ENCODE measurements at places on chromosomes 5 and 9.
A peak's percentile ranks its signal among the peaks of the same experiment; 100 is the strongest.

- DNase-seq: no peak
Measured at GRCh38 chr5:93378073-93378472, 202.9 kb downstream of the NR2F1-AS1 start.

DNA sequence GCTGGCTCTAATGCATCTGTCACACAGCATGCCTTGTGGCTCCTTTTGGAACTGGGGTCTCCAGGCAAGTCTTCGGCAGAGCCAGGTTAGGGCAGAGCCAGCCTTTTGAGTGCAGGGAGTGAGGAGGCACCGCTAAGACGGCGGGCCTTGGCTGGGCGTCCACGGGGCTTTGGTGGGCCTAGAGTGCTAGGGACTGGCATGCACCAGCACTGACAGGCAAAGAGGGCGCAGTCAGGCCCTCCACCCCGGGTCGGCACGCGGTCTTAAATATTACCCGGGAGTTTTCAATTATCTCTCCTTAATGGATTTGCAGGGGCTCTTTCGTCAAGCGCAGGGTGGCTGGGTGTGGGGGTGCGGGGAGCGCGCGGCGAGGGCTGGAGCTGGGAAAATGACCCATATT, 444.4 kb downstream of the SPATA31A7 start:
- DNase-seq: no peak

- no peak for DNase-seq
Measured at GRCh38 chr5:73437101-73437776, 11.3 kb downstream of the FOXD1 start.

DNA sequence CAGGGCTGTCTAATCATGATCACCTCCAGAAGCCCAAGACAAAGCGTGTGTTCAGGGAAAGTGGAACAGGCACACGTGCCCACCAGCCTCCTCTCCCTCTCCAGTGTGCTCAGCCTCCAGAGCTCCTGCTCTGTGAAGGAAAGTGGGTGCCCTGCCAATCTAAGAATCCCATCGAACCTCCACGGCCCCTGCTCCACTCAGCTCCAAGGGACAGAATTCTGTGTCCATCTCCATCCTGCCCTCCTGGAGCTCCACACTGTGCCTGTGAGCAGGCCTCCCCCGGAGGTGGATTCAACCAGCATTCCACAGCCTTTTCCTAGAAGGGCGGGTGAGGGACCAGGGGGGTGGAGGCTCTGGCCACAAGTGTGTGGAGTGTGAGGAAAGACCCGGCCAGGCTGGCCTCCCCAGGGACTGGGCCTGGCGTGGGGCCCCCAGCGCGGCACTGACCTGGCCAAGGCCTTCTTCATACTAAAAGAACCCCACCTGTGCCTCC, 6.0 kb downstream of the EEIG1 start:
- DNase-seq: peak; percentile 45

DNA sequence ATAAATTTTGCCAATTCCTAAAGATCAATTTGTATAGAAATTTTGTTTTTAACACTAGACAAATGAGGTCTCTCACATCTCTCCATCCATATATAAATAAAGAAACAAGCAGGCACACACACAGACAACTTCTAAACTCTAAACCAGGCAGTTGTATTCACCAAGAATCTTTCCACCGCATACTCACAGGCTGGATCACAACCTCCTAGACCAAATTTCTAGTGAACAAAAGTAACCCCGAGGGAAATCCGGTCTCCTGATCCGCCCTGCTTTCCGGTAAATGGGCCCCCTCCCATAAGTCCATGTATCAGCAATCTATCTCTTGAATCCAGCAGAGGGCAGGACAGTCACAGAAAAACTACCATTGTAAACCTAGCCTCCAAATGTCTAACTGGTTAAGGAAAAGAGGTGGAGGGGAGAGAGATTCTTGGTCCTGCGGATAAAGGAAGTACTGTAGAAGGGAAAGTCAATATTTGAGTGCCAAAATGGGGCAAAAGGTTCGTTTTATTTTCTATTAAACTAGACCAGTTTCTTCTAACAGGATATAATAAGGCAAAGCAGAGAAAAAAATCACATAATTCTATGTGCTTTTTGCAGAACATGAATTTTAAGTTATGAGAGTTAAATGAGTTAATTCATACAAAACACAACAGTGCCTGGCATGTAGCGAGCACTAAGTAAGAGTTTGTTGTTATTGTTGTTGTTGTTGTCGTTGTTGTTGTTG, 4.8 kb upstream of the SMU1 start:
- peak; percentile 68 for DNase-seq

DNA sequence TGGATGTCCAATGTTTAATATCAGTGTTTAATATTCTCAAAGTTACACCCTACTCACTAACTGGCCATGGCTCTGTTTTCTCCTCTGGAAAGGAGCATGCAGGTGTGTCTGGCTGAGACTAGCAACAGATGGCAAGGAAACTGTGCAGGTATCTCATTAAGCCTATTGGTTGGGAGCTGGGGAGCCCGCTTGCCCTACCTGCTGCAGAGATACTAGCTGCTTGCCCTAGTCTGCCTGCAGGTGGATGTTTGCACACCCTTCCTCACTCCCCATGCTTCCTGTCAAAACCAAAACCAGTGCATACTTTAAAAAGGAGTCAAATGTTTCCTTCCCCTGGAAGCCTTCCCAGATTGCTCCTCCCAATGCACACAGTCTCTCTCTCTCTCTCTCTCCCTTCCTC, 228.3 kb upstream of the RASEF start:
- DNase-seq: no peak

GRCh38 chr9:111925017-111925770, 28.6 kb downstream of the UGCG start:
- DNase-seq: no peak

- DNase-seq: no peak
Measured at GRCh38 chr9:81634915-81635516, 54.3 kb downstream of the TLE1 start.

DNA sequence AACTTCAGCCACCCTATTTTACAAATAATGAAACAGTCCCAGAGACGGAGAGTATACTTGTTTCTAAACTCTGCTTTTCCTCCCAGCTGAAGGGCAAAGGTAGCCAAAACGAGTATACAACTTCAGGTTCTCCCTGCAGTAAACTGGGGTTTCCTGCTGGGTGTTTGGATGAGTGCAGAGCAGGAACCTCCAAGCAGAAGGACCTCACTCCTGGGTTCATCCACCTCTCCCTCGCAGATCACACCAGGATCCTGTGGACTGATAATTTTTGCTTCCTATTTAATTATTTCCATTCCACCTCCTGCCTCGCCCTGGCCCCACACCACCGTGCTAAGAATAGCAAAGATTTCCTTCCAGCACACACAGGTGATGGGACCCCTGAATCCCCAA, 2.0 kb upstream of the FOXB2 start:
- DNase-seq: no peak

- DNase-seq: no peak
Measured at GRCh38 chr9:18982262-18982620, 50.8 kb downstream of the SAXO1 start.

GRCh38 chr5:44885903-44886302, 77.2 kb downstream of the MRPS30 start:
- DNase-seq: no peak

DNA sequence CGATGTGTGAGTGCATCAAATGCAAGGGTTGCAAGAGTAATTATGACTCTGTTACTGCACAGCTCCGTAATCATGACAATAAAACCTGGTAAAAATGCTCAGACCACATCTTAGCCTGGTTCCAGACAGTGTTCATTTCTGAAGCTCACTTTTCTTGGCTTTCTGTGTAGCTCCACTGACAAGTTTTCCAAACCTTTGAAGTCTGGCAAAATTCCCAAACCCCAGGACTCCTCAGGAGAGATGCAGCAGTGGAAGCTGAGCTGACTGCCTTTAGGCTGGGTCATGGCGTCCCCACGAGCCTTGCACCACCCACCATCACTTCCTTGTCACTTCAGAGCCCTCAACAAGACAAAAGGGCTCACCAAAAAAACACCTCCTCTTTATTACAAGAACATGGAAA, 131.6 kb upstream of the TAS2R1 start:
- DNase-seq: peak; percentile 0

DNA sequence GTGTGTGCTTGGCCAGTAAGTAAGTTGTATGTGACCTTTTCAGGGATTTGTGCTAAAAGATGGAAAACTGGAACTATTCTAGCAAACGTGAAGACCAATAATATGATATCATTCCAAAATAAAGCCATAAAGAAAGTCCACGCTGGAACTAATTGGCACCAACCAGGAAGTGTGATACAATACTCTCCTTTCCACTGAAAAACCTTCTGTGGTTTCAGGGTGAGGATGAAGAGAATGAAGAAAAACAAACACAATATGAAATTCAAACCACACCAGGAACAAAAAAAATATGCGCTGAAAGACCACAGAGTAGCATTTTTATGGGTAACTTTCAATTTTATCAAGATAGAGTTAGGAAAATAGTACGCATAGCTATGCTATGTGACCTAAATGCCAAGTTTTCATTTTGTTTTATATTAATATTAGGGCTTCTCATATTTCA, 105.8 kb downstream of the EFNA5 start:
- DNase-seq: no peak

- DNase-seq: peak; percentile 75
Measured at GRCh38 chr9:124520206-124520596, 13.0 kb upstream of the NR5A1 start.

- no peak for DNase-seq
Measured at GRCh38 chr5:137190441-137190840, 308.7 kb downstream of the SPOCK1 start.

GRCh38 chr9:97367729-97368128, 44.2 kb upstream of the TDRD7 start:
- no peak for DNase-seq

GRCh38 chr9:21709464-21710058, 92.9 kb upstream of the MTAP start:
- peak; percentile 49 for DNase-seq

GRCh38 chr5:170483701-170484458, 19.9 kb upstream of the KCNIP1 start:
- no peak for DNase-seq

DNA sequence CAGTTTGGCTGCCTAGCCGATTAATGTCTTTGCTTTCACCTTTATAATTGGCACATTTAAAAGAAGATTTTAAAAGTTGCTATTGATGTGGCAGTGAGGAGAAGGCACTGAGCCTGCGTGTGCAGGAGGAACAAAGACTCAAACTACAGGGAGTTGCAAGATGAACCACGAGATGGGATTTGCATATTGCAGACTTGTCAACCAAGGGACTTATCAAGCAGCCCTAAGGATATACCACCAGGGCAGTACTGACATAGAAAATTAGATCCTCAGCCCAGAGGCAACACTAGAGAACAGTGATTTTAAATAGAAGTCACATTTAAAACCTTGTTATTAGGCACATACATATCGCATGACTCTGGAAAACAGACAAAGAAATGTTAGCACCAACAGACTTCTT, 342.6 kb downstream of the GLIS3 start:
- DNase-seq: no peak

DNA sequence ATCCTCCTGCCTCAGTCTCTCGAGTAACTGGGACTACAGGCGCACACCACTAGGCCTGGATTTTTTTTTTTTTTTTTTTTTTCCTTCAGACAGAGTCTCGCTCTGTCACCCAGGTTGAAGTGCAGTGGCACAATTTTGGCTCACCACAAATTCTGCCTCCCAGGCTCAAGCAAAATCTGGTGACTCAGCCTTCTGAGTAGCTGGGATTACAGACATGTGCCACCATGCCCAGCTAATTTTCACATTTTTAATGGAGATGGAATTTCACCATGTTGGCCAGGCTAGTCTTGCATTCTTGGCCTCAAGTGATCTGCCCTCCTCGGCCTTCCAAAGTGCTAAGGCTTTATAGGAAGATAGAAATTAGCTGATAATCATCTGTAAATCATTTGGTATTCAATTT, 43.9 kb downstream of the NSA2 start:
- DNase-seq: no peak

- no peak for DNase-seq
Measured at GRCh38 chr5:77167695-77168121, 42.8 kb upstream of the PDE8B start.
